ENCODE measurements at places on chromosomes 13 and 19.

- no peak for DNase-seq
Measured at GRCh38 chr13:53142306-53142705, 113.7 kb downstream of the OLFM4 start.

DNA sequence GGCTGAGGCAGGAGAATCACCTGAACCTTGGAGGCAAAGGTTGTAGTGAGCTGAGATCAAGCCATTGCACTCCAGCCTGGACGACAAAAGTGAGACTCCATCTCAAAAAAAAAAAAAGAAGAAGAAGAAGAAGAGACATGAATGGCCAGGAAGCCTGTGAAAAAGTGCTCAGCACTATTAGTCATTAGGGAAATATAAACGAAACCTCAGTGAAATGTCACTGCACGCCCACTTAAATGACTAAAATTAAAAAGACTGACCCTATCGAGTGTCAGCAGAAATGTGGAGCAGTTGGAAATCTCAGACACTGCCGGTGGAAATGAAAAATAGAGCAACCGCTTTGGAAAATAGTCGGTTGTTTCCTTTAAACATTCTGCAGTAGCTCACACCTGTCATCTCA, 5.5 kb upstream of the TYROBP start:
- no peak for DNase-seq

- DNase-seq = no peak
Measured at GRCh38 chr19:34475026-34475974, 6.3 kb upstream of the WTIP start.

DNA sequence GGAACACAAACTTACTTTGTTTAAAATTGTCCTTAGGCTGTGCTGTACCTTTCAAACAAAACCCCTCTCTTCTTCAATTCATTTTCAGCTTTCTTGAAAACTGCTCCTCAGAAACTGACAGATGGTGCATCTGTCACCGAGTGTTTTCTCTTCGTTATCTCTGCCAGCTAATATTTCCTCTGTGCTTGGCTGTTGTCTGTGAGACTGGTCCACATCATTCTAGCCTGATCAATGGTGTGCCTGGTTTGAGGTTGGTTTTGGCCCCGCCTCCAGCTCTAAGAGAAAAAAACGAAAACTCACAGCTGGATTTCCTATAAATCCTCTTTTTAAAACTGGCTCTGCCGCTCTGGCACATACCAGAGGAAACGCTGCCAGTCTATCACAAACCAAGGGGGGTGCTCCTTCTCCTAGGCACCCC, 79.7 kb downstream of the STARD13 start:
- peak; percentile 50 for DNase-seq

DNA sequence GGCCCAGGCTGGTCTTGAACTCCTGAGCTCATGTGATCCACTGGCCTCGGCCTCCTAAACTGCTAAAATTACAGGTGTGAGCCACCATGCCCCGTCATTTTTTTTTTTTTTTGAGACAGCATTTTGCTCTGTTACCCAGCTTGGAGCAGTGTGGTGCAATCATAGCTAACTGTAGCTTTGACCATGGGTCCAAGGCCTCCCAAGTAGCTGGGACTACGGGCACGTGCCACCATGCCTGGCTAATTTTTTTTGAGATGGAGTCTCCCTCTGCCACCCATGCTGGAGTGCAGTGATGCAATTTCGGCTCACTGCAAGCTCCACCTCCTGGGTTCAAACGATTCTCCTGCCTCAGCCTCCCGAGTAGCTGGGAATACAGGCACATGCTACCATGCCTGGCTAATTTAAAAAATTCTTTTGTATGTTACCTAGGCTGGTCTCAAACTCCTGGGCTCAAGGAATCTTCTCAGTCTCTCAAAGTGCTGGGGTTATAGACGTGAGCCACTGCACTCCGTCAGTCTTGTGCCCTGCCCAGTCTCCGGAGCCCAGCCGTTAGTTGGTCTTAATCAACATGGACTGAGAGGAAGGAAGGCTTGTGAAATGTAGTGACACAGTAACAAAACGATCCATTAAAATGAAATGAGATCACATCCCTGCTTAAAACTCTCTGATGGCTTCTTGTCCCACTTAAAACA, 1.4 kb upstream of the LRG1 start:
- no peak for DNase-seq

DNA sequence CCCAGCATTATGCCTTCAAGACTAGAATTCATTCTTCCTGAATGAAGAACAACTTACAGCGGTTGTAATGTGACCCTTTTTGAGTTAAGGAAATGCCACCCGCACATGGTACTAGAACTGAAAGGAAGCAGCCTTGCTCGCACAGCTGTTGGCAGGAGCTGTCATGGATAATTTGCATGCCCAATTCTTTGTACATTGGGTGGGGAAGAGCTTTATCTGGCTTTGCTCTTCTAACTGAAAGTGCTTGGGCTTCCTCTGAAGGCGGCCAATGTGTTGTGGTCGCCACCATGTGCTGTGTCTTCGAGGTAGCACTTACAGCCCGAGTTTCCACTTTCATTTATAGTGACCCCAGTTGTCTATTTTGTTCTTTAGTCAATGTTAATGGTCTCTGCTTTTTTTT, 3.4 kb downstream of the CCNE1 start:
- no peak for DNase-seq

- DNase-seq = no peak
Measured at GRCh38 chr19:5351731-5352228, 11.2 kb upstream of the PTPRS start.

DNA sequence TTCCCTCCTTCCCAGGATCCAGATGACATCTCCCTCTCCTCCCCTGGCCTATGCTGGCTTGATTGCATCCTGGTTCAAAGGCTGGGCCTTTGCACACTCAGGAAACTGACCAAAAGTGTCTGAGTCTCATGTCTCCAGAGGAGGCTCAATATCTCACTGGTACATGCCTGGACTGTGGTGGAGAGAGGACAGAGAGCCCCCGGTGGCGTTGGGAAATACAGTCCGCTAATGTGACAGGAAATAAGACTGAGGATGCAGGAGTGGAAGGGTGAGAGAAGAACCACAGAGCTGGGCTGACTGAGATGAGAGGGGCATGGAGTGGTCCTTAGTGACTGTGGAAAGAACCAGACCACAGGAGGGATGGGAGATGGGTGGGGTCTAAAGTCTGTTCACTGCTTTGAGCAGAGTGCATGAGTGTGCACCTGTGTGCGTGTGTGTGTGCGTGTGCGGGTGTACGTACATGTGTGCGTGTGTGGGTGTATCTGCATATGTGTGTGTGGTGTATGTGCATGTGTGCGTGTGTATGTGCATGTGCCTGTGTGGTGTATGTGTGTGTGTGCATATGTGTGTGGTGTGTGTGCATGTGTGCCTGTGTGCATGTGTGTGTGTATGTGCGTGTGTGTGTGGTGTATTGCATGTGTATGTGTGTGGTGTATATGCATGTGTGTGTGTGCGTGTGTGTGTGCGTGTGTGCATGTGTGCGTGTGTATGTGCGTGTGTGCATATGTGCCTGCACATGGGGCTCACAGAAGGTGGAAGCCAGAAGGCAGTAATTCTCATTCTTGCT, 1.9 kb downstream of the SIGLEC5 start:
- no peak for DNase-seq

DNA sequence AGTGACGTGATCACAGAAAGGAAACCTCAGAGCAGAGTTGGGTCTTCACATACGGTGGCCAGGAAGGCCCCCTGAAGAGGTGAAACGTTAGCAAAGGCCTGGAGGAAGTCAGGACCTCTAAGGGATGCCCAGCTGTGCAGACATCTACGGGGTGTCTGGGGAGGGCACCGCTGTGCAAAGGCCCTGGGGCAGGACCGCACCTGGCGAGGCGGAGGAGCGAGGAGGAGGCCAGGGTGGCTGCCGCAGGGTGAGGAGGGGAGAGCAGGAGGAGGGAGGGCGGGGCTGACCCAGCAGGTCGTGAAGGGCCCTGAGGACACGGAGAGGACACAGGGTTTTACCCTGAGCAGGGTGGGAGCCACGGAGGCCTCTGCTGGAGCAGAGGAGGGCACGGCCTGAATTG, 11.8 kb upstream of the MADCAM1 start:
- DNase-seq = peak; percentile 50

DNA sequence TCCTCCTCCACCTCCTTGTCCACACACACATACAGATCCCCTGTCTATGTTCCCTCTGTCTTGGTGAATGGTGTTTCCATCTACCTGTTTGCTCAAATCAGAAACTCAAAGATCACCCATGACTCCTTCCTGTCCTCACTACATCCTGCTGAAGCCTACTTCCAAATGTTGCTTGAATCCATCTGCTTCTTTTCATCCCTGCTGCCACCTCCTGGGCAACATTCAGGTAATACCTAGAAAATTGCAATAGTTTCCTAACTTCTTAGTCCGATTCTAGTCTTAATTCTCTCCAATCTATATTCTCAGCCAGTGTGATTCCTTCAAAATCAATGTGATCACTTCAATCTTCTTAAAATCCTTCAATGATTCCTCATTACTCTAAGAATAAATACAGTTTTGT, 155.5 kb upstream of the STARD13 start:
- no peak for DNase-seq

DNA sequence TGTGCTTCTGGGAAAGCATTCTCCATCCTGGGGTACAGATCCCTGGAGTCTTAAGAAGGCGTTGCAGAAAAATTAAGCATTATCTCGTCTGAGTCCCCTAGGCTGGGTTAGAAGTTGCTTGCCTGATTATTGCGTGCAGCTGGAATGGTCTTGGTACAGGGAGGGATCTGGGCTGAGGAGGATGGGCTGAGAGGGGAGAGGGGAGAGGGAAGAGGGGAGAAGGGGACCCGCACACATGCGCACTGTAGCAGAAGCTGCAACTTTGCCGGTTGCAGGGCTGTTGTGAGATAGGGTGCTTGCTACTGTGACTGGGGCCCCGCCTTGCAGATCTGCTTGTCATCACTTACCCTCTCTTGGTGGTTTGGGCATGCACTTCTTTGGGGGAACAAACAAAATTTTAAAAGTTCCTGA, 316.8 kb downstream of the DLEU7 start:
- DNase-seq = no peak

GRCh38 chr13:96075953-96076543, 13.9 kb upstream of the HS6ST3 start:
- DNase-seq = no peak

GRCh38 chr19:888581-889385, 4.2 kb downstream of the MED16 start:
- DNase-seq = no peak

DNA sequence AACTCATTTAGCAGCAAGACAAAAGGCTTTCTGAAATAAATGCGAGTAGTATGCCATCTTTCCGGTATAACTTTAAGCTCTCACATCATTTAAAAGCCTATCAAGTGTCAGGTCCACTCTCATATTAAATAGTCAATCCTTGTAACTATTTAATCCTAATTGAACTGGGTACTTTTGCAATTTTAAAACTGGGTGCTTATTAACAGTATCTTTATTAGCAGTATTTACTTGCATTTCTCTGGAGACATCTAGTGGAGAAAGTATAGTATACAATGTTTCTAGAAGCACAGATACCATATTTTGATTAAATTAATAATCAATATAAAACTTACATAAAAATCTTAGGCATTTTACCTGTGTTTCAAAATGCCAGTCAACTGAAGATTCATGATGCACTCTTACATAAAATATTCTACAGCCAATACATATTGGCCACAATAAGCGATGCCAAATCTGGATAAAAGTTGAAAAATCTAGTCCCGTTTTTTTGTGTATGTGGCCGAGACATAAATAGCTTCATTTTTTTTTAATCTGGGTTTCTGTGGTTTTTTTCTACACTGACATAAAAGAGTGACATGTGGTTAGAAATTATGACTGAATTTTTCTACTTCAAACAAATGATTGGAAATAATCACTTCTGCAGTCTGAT, 4.3 kb upstream of the POSTN start:
- no peak for DNase-seq

- peak; percentile 16 for DNase-seq
Measured at GRCh38 chr19:28829359-28829758, 383.6 kb downstream of the UQCRFS1 start.

GRCh38 chr19:1947651-1948209, 6.8 kb downstream of the CSNK1G2 start:
- DNase-seq = no peak

- peak; percentile 13 for DNase-seq
Measured at GRCh38 chr13:99388334-99388923, 81.2 kb upstream of the GPR183 start.

DNA sequence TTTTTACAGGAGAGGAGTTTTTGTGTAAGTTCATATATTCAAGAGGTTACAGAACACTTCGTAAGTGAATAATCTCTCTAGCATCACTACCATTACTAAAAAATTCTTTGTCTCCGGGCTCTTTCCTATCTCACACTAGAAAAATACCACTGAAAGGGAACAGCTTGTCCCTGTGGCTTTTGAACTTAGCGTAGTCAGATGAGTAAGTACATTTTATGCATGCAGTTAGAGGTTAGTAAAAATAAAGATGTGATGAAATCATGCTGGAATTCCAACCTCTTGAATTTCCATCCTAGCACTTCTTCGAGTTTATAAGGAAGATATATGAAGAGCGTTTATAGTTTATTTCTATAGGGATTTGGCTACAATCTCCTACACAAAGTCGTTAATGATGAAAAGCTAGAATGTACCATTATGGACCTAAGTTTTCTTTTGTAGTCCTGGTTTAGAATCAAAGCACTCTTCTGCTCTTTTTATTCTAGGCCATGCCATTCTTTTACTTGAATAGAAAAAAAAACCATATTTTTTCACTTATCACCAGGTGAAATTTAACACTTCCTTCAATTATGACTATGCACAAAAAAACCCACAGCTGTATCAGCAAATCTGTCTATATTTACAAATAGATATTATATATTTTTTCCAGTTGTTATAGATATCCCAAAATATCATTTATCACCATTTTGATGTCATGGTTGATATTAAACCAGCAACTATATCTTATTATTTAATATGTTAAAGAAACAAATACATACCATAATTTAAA, 139.9 kb upstream of the PCDH9 start:
- no peak for DNase-seq

GRCh38 chr19:42216653-42217519, 591 bp downstream of the DEDD2 start:
- DNase-seq = peak; percentile 79

DNA sequence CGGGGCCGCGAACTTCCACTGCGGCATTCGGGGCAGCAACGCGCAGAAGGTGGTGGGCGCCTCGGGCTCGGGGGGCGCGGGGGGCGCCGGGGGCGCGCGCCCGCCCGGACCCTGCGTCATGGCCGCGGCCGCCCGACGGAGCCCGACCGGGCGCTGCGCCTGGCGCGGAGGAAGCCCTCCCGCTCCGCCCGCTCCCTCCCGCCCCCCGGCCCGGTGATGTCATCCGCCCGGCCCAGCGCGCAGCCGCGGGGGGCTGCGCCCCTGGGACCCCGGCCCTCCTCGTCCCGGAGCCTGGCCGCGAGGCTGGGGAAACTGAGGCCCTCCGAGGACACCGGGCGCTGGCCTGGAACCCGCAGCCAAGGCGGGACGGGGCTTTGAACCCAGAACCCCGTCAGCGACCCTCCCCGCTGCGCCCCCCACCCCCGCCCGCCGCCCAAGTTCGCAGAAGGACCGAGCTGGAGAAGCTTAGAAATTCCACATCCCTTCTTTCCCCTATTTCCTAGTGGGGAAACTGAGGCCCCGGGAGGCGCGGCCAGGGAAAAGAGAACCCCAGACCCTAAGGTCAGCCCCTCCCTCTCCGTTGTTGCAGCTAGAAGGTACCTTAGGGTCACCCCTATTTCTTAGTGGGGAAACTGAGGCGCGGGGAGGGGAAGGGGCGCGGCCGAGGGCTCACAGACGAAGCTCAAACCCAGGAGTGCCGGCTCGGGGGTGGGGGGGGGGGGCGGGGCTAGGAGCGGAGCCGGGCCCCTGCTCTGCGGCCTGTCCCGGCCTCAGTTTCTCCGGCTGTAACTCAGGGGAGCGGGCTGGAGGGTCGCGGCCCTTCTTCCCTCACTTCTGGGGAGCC, at the start of gene SHC2:
SHC2 (minus strand) TSS at position 157 of the 844 bp plus-strand sequence; CDS start at position 120, 37 bp downstream.
- DNase-seq = no peak
